ENCODE measurements at places on chromosomes 3 and 15. TPM values are rescaled to one million over a fixed set of nuclear protein-coding genes. Genes with fewer than 3 reads are reported as not detected.

TSEN2 gene
- 31.5 TPM for total RNA-seq

ATP13A5 gene
- not detected for total RNA-seq

- H3K36me3 ChIP-seq: peaks cover 3% of the 10 kb centered on the region
- H3K27ac ChIP-seq: no peak overlapping the region
- H3K4me1 ChIP-seq: no peaks in the 10 kb centered on the region
- no peak for DNase-seq
- H3K27me3 ChIP-seq: no peaks in the 10 kb centered on the region
Observed at GRCh38 chr15:33664947-33665346, 303.4 kb upstream of the CHRM5 start.

HDAC11 gene
- 15.8 TPM for total RNA-seq

RFT1 gene
- 17.6 TPM for total RNA-seq

DNA sequence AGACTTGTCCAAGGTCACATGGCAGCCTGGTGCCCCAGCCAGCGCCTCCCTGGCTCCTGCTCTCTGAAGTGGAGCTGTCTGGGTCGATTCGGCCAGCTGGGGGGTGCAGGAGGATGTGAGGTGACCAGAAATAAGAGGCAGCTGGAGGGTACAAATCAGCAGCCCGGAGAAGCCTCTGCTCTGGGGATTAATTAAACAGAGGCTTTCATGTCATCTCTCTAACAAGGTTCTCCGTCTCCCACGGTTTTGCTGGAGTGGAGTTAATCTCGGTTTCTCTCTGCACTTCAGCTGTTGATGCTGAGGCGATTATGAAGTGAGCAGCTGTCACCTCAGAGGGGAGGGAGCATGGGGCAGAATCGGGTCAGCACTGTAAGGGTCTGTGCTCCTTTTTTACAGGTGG lies 236.8 kb downstream of the TLE3 start:
- H3K36me3 ChIP-seq: no peaks in the 10 kb centered on the region
- H3K27ac ChIP-seq: no peak overlapping the region
- DNase-seq: no peak
- no peaks in the 10 kb centered on the region for H3K4me1 ChIP-seq
- H3K27me3 ChIP-seq: no peaks in the 10 kb centered on the region
- H3K4me3 ChIP-seq: no peak overlapping the region

MRPL3 gene
- 42.0 TPM for total RNA-seq

CCR5 gene
- total RNA-seq: 0.95 TPM

IL16 gene
- 17.1 TPM for total RNA-seq

DZIP1L gene
- total RNA-seq: 110 TPM

CHRNA7 gene
- 1.9 TPM for total RNA-seq

- peak overlapping the region; percentile 70 for H3K27ac ChIP-seq
- peaks cover 11% of the 10 kb centered on the region for H3K36me3 ChIP-seq
- DNase-seq: no peak
- H3K4me3 ChIP-seq: peak overlapping the region; percentile 9
- no peaks in the 10 kb centered on the region for H3K27me3 ChIP-seq
Observed at GRCh38 chr3:170233530-170233929, 11.3 kb downstream of the PRKCI start.

MAP1A gene
- 39.4 TPM for total RNA-seq

DNA sequence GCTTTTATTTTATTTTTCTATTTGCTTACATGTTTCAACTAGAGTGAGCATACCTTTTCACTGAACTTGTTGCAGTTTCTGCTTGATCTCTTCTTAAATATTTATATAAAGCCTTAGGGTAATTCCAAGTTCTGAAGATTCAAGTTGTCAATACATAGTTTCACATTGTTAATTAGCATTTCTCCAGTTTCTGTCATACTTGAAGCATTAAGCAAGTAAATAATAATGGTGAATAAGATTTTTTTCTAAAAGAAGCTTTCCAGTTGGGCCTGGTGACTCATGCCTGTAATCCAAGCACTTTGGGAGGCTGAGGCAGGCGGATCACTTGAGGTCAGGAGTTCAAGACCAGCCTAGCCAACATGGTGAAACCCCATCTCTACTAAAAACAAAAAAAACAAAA lies 53.9 kb downstream of the CALML4 start:
- DNase-seq: no peak
- H3K27me3 ChIP-seq: no peaks in the 10 kb centered on the region
- H3K27ac ChIP-seq: no peak overlapping the region
- H3K4me3 ChIP-seq: no peak overlapping the region

GNAT1 gene
- total RNA-seq: 0.54 TPM

DLEC1 gene
- 0.35 TPM for total RNA-seq

DNA sequence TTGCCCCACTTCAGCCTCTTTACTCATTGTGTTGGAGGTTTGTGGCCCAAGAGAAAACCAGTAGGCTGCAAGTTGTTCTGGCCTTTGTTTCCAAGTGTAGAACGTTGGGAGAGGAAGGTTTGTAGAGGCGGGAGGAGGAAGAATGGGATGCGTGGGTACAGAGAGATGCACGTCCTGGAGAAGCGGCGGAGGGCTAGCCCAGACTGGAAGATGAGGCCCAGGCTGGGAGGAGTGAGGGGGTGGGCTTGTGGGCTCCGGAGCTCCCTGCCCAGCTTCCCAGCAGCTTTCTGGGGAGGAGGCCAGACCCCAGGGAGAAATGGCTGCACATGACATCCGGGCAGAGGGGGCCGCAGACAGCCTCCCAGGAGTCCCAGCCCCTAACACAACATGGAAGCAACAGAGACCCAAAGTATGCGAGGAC lies 5.3 kb downstream of the PLA2G4F start:
- peaks cover 16% of the 10 kb centered on the region for H3K4me1 ChIP-seq
- no peaks in the 10 kb centered on the region for H3K27me3 ChIP-seq
- H3K36me3 ChIP-seq: no peaks in the 10 kb centered on the region
- no peak overlapping the region for H3K27ac ChIP-seq
- DNase-seq: no peak
- H3K4me3 ChIP-seq: no peak overlapping the region

DNA sequence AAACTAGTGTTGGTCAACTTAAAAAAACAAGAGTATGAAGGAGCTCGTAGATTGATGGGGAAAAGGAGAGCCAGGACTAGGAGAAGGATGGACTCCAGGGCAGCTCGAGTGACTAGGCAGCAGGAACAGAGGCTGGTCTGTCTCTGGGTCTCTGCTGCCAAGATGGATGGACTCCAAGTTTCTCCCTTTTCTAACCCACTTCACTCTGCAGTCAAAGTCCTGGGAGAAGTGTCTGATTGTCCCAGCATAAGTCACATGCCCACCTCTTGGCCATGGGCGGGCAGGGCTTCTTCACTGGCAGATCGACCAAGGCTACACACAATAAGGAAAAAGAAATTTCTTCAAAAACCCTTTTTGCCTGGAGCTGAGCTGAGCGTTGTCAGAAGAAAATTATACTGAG lies 9.2 kb upstream of the EPB42 start:
- no peaks in the 10 kb centered on the region for H3K27me3 ChIP-seq
- no peak for DNase-seq
- H3K4me3 ChIP-seq: no peak overlapping the region
- no peaks in the 10 kb centered on the region for H3K4me1 ChIP-seq

- no peak overlapping the region for H3K4me3 ChIP-seq
- H3K27me3 ChIP-seq: no peaks in the 10 kb centered on the region
- H3K36me3 ChIP-seq: no peaks in the 10 kb centered on the region
- DNase-seq: no peak
- no peaks in the 10 kb centered on the region for H3K4me1 ChIP-seq
- no peak overlapping the region for H3K27ac ChIP-seq
Observed at GRCh38 chr15:25641762-25642161, 202.9 kb upstream of the UBE3A start.

DNA sequence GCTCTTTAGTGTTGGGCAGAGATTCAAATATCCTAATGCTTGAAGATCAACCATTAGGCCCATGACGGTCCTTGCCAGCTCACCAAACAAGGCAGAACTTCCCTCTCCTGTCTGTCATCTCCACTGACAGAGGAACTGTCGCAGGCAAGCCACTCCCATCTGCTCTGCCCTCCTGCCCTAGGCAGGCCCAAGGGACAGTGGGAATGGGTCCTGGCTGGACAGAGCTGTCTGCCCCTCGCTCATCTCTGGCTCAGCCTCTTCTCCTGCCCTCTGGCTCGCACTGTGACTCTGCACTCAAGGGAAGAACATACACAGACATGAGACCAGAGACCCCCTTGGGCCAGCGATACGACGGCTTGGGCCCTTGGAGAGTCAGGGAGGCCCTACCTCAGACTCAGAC lies 7.6 kb upstream of the MUSTN1 start:
- no peak overlapping the region for H3K4me3 ChIP-seq
- DNase-seq: no peak
- H3K27me3 ChIP-seq: no peaks in the 10 kb centered on the region

P4HTM gene
- total RNA-seq: 75.1 TPM

CCDC191 gene
- 3.4 TPM for total RNA-seq

SNX22 gene
- 0.27 TPM for total RNA-seq

CLASP2 gene
- total RNA-seq: 122 TPM

GRCh38 chr15:77416954-77417353 lies 3.0 kb downstream of the PEAK1 start:
- no peak overlapping the region for H3K4me3 ChIP-seq
- H3K27me3 ChIP-seq: no peaks in the 10 kb centered on the region
- peaks cover 19% of the 10 kb centered on the region for H3K4me1 ChIP-seq
- H3K36me3 ChIP-seq: no peaks in the 10 kb centered on the region
- no peak for DNase-seq

DNAJA4 gene
- total RNA-seq: 28.9 TPM

DNA sequence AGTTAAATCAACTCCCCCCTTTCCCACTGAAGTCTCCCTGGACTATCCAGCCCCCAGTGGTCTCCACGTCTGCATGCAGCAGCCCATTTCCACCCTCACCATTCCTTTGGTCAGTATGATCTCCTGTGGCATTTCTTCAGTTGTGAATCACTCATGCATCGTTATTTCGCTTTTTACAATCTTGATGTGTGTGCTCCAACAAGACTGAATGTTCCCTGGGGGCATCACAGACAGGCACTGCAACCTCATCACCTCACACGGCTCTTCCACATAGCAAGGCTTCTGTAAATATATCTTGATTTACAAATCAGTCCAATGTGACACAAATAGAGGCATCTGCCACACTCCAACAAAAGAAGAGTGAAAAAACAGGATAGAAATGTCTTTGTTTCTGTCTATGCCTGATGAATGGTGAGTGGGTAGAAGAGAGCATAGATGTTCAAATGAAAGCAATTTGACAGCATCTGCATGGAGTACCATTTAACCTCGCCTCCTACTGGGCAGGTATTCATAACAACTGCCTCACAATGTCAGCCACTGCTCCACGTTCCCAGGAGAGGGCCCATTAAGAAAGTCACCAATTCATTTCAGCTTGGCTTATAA lies 5.2 kb downstream of the HEG1 start:
- no peak for DNase-seq
- no peak overlapping the region for H3K4me3 ChIP-seq
- H3K27ac ChIP-seq: no peak overlapping the region
- H3K36me3 ChIP-seq: no peaks in the 10 kb centered on the region

- no peak for DNase-seq
- peak overlapping the region; percentile 12 for H3K27ac ChIP-seq
- no peaks in the 10 kb centered on the region for H3K36me3 ChIP-seq
- H3K27me3 ChIP-seq: no peaks in the 10 kb centered on the region
- no peak overlapping the region for H3K4me3 ChIP-seq
Observed at GRCh38 chr3:98754483-98754882, 8.7 kb upstream of the ST3GAL6 start.

- no peak overlapping the region for H3K4me3 ChIP-seq
- H3K36me3 ChIP-seq: no peaks in the 10 kb centered on the region
- H3K27me3 ChIP-seq: no peaks in the 10 kb centered on the region
- no peak for DNase-seq
- H3K27ac ChIP-seq: no peak overlapping the region
Observed at GRCh38 chr3:133540896-133541674, 32.4 kb upstream of the CDV3 start.

PLA2G4D gene
- not detected for total RNA-seq

GRCh38 chr3:55364421-55364820 lies 122.7 kb downstream of the WNT5A start:
- H3K4me1 ChIP-seq: peaks cover 16% of the 10 kb centered on the region
- H3K36me3 ChIP-seq: no peaks in the 10 kb centered on the region

ERICH6 gene
- not detected for total RNA-seq

DNA sequence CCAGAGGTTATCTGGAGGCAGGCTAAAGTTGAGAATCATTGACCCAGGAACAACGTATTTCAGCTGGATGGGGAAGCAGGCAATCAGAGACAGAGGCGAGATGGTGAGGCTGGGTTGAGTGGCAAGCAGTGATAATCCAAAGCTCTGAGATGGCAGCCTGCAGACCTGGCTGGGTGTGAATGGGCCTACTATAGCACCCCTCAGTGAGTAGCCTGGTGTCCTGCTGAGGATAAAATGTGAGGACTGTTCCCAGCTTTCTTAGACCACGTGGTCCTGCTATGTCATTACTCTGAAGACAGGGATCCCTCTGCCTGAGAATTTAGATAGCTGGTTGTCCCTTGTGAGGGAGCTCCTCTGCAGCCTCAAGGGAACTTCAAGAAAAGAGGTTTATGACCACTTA lies 141.5 kb downstream of the ARPP21 start:
- H3K4me1 ChIP-seq: no peaks in the 10 kb centered on the region
- no peak overlapping the region for H3K27ac ChIP-seq
- H3K4me3 ChIP-seq: no peak overlapping the region
- no peaks in the 10 kb centered on the region for H3K36me3 ChIP-seq

GRCh38 chr3:192332386-192333291 lies 394.7 kb downstream of the FGF12 start:
- DNase-seq: no peak
- H3K36me3 ChIP-seq: no peaks in the 10 kb centered on the region
- no peaks in the 10 kb centered on the region for H3K27me3 ChIP-seq
- no peaks in the 10 kb centered on the region for H3K4me1 ChIP-seq
- H3K27ac ChIP-seq: no peak overlapping the region

GRCh38 chr15:94238539-94239118 lies 7.3 kb downstream of the MCTP2 start:
- no peaks in the 10 kb centered on the region for H3K36me3 ChIP-seq
- no peak for DNase-seq
- no peak overlapping the region for H3K27ac ChIP-seq
- no peaks in the 10 kb centered on the region for H3K4me1 ChIP-seq
- no peak overlapping the region for H3K4me3 ChIP-seq

DNA sequence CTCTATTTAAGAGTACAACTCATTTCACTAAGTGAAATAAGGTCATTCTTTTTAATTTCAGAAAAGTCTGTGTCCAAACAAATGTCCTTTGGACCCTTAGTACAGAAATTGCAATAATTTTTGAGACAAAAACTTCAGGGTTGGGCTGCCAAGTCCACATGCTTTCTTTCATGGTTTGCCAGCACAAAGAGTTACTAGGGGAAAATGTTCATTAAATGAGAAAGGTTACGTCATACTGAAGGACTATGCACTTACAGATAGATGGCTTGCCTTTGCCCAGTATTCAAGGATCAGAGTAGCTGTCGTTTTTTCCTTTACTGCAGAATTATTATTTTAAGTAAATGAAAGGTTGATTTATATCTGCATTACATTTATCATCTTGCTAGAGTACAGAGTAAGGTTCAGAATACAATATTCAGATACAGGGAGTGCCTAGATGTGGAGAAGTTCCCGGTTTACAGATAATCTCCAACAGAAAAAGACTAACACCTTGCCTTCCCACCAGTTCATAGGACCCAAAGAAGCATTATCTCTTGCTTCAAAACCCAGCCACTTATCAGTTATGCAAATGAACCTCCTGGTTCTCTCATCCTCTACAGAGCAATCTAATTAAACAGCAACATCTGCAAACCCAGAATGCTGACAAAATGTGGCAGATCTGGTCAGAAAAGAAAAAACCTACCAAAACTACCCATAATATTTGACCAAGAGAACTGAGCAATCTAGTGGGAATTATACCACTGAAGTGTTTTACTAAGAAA lies 179.3 kb downstream of the FRMD5 start:
- no peak for DNase-seq
- no peaks in the 10 kb centered on the region for H3K36me3 ChIP-seq
- no peaks in the 10 kb centered on the region for H3K27me3 ChIP-seq
- H3K4me1 ChIP-seq: no peaks in the 10 kb centered on the region

- no peaks in the 10 kb centered on the region for H3K36me3 ChIP-seq
- no peaks in the 10 kb centered on the region for H3K4me1 ChIP-seq
- H3K4me3 ChIP-seq: no peak overlapping the region
- no peaks in the 10 kb centered on the region for H3K27me3 ChIP-seq
Observed at GRCh38 chr3:39021029-39021428, 30.7 kb downstream of the SCN11A start.

Data from thoracic aorta (tissue), 2 donors.